Hematopoietic multipotent progenitor cell treated with erythropoietin and hydrocortisone succinate and interleukin-3 and kit ligand, for 8 days (in vitro differentiated cells): ENCODE measurements at places on chromosomes 13 and 19.

DNA sequence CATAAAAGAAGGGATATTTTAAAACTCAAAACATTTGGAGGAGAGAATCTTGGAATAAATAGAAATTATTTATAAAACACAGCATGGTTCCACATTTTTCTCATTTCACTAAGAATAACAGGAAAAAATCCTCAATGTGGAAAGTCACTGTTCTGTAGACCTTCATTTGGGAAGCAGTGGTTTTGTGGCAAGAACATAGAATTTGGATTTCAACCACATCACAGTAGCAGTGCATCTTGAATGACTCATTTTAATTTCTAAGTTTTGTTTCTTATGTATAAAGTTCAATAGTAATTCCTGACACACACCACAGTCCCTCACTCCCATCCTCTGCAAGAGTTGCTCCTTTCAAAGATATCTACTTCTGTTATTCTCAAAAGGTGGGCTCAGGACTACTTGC, 264.0 kb downstream of the ENOX1 start:
- DNase-seq: no peak

DNA sequence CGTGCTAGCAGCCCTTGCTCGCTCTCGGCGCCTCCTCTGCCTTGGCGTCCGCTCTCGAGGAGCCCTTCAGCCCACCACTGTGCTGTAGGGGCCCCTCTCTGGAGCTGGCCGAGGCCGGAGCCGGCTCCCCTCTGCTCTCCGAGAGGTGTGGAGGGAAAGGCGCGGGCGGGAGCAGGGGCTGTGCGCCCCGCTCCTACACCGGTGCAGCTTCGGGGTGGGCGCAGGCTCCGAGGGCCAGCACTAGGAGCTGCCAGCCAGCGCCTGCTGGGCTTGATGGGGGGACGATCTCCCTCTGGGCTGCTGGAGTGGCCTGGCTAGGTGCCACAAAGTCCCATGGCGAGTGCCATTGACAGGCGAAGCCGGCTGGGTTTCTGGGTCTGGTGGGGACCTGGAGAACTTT, 365.5 kb downstream of the SLITRK1 start:
- no peak for DNase-seq

- no peak for DNase-seq
Measured at GRCh38 chr13:51856027-51856736, 5.6 kb upstream of the CCDC70 start.

- DNase-seq: peak; percentile 36
Measured at GRCh38 chr19:44582581-44583265, 30.6 kb upstream of the IGSF23 start.

DNA sequence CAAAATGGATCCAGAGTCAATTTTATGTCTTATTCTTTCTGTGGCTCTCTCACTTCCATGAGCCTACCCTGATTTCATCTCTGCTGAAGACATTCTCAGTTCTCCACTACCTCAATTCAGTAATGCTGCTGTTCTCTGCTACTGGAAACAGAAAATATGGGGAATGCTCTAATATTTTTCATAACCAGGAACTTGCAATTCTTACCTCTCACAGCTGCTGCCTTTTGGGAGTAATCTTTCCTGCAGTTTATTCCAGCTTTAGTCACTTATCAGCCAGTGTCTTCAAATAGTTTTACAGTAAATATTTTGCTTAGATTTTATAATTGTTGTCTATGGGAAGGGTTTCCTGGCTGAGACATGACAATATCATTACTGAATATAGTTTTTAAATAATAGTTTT, 145.1 kb upstream of the UFM1 start:
- no peak for DNase-seq

- DNase-seq: no peak
Measured at GRCh38 chr13:62837895-62838294, 1422.2 kb upstream of the PCDH20 start.

DNA sequence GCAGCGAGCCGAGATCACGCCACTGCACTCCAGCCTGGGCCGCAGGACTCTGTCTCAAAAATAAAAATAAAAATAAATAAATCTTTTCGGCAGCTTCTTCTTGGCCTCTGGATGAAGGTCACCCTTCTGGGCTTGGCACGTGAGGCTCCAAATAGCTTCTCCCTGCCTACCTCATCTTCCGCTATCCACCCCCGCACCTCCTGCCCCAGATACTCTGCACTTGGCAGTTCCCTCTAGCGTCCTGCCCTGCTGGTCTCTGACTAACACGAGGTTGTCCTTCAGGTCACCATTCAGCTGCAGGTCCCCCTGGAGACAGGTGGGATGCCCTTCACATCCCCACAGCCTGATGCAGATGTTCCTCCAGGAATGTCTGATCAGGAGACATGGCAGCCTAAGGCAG, 8.5 kb upstream of the CCL25 start:
- no peak for DNase-seq

GRCh38 chr13:76330761-76331160, 555.4 kb downstream of the KCTD12 start:
- no peak for DNase-seq

DNA sequence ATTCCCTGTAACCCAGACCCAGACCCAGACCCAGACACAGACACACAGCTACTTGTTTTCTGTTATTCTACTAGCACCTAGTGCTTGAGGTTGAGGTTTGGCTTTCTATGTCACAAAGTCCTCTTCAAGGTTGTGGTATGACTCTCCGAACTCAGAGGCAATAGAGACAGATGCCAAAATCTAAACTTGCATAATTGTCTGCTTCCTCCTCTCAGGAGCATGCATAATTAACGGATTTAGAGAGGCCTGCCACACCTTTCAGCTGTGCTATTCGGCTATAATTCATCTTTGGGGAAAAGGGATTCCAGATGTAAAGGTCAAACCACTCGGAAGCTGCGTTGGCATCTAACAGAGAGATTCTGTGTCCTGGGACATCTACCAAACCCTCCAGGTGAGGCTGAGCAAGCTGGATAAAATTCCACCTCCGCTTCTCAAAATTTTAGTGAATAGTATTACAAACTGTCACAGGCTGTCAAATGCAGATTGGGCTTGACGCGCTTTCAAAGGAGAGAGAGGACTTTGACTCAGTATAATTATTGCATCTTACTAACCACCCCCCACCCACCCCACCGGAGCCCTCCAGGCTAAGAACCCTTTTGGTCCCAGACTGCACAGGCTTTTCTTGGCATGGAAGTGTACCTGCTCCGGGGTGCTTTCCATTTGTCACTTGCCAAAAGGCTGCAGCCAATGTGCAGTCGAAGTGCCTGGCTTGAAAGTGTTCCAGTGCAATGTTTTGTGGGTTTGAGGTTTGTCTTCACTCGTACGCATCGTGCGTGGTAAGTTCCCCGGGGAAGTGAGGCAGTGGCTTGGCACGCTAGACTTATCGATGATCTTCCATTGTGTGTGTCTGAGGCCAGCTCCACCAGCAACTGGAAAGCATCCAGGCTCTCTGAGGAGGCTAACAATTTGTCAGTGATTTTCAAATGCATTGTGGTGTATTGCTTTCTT, 194.1 kb downstream of the TDRD3 start:
- DNase-seq: no peak

DNA sequence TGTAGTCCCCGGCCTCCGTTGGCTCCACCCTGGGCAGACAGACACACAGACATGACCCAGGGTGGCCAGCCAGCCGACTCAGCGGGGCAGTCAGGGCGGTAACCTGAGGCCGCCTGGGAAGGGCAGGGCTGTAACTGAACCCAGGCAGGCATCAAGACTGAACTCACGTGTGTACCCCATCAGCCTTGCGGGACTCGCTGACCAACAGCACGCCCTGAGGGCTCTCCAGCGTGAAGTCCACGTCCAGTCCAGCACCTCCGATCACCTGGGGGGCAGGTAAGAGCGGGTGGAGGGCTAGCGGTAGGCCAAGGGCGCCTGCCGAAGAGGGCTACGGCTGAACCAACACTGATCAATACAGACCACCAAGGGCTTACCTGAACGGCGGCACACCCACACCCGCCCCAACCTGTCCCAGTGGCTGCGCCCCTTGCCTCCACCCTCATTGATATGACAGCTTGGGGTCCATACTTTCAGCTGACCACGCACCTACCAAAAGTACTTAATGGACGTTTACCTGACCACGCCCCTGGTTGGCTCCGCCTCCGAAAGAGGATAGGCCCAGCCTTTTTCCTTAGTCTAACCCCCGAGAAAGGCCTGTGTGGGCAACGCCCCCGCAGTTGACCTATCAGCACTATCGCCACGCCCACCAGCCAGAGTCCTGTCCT, 791 bp downstream of the TMED1 start:
- DNase-seq: no peak

GRCh38 chr19:19053508-19054314, 10.1 kb upstream of the SLC25A42 start:
- peak; percentile 69 for DNase-seq

GRCh38 chr13:106314417-106314816, 221.0 kb downstream of the EFNB2 start:
- no peak for DNase-seq

DNA sequence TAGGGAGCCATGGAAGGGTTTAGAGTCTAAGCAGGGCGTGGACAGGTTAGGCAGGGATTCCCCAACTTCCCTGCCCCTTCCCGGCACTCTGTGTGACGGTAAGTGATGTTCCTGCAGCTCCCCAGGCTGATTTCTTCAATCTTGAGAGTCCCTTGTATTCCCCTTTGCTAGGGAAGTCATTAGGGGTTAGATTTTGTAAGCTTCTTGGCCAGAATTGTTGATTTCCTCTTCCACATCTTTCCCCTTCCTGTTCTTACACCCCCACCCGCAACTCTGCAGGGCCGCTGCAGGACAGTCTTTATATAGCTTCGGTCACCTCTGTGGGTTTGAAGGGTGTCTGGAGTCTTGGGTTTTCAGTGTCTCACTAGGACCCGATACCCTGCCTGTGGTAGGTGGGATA, 10.6 kb upstream of the ADGRE1 start:
- no peak for DNase-seq

- DNase-seq: no peak
Measured at GRCh38 chr19:55279340-55279739, 570 bp downstream of the HSPBP1 start.

DNA sequence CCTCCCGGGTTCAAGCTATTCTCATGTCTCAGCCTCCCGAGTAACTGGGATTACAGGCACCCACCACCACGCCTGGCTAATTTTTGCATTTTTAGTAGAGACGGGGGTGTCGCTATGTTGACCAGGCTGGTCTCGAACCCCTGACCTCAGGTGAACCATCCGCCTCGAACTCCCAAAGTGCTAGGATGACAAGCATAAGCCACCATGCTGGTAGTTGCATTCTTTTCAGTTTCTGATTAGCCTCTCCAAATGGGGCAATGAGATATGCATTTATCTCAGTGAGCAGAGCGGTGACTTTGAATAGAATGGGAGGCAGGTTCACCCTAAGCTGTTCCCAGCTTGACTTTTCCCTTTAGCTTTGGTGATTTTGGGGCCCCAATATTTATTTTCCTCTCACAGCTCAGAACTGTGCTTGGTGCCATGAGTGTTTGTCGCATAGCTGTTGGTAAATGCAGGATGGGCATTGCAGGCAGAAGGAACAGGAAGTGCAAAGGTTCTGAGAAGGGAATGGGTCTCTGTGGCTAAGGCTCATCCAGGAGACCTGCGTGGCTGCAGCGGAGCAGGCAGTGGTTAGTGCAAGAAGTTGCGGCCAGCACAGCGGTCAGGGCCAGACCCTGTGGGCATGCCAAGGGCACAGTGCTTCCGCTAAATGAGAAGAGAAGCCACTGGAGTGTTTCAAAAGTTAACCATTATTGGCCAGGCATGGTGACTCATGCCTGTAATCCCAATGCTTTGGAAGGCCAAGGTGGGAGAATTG, 20.7 kb downstream of the LYPD3 start:
- DNase-seq: peak; percentile 74

GRCh38 chr13:65499256-65499655, 1730.9 kb downstream of the PCDH9 start:
- DNase-seq: no peak
